ENCODE measurements at places on chromosomes 5 and 9.

- DNase-seq = no peak
Measured at GRCh38 chr5:7793895-7794294, 57.0 kb downstream of the CFAP90 start.

- no peak for DNase-seq
Measured at GRCh38 chr9:7245976-7246580, 488.3 kb downstream of the KDM4C start.

GRCh38 chr5:158751961-158752655, 347.6 kb downstream of the EBF1 start:
- no peak for DNase-seq

DNA sequence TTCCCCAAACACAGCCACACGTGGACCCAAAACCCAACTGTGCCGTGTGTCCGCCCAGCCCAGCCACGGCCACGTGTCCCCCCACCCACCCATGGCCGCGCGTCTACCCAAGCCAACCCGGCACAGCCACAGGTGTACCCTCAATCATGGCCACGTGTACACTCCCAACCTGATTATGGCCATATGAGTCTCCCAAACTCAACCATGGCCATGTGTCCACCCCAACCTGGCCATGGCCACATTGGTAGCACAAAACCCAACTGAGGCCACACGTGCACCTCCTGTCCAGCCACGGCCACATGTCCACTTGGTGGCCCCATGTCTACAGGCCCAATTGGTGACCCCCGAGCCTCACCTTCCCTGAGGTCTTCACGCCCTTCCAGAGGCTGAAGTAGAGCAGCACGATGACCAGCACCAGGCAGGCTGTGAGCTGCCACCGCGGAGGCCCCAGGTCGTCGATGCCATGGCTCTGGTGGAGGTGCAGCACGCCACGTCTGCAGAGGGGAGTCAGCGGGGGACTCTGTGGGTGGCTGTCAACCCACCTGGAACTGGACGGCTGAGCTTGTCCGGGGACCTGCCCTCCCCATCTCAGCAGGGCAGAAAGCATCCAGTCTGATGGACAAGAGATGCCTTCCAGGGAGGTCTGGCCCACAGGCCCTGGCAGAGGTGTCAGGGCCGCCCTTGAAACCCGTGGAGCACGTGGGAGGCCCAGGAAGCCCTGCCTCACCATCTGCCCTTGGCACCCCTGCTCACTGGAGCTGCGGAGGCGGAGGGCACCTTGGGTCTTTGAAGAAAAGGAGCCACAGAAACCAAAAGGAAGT, 23.5 kb downstream of the SLC6A3 start:
- no peak for DNase-seq

- no peak for DNase-seq
Measured at GRCh38 chr9:20771729-20772128, 87.7 kb downstream of the FOCAD start.

DNA sequence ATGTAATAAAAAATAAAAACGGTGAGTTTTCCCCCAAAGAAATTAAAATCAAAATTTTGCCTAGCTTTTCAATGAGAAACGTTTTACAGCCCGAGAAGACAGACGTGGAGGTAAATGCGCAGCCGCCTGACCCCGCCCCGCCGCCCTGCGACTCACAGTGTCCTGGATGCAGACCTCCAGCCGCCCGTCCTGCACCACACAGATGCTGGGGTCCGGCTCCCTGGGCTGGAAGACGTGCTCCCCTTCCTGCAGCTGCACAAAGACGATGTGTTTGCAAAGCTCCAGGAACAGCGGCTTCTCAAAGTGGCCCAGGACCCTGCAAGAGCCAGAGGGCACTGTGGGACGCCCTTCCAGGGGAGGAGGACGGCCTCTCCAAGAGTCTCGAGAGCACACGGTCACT, 7.7 kb downstream of the PNPLA7 start:
- DNase-seq = no peak

DNA sequence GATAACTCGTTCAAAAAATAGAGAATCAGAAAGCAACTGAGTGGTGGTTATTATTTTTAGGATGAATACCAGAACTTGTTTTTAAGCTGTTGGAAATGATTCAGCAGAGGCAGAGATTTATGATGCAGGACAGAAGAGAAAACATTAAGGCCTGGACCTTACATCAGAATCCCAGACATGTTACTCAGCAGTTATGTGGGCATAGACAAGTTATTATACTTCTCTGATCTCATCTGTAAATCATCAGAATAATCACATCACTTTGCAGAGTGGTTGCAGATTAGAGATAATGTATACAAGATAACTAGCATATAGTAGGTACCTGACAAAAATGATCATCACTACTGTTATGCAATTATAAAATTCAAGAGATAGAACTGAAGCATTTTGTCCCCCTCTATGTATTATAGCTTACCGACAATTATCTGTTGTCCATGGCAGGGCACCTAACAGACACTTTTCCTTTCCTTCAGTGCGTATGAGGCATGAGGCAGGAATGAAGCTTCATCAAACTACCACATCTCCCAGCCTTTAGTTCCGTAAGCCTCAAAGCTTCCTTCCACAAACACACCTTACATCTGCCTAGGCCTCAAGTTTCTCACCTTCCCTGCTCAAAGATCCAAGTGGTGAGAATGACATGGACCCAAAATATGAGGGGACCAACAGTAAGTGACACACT, 165.9 kb downstream of the DENND1A start:
- DNase-seq = no peak

DNA sequence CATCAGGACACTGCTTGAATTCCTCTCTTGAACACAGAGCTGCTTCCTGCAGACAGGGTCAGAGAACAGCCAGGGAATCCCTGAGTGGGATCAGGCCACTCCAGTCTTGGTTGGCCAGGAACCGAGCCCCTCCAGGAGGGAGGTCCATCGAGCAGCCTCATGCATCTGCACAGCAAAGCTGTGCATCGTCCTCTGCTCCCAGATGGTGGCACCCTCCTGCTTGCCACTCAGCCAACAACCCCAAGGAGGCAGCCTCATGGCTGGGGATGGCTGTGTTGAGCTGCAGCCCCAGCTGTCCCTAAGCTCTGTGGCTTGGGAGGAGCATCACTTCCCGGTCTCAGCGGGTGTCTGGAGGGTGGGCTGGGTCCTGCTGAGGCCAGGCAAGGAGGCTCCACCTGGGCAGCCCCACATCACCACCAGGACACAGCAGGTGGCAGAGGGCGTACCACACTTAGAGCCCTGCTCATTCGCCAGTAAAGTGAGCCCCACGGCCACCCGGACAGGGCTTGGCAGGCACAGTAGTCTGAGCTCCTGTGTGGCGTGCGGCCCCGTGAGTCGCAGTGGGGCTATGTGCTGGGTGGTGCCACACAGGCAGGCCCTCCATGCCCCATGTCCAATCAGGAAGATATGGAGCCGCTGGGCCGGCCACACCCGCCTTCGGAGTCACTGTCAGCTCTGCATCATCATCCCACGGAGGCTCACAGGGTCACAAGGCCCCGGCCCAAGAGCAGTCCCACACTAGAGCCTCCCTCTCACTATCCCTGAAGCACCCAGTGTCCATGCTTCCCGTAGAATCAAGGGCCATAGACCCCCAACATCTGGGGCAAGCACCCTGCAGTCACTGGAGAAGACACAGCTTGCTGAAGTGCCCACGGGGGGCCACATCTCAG, 11.9 kb downstream of the LPCAT1 start:
- no peak for DNase-seq

DNA sequence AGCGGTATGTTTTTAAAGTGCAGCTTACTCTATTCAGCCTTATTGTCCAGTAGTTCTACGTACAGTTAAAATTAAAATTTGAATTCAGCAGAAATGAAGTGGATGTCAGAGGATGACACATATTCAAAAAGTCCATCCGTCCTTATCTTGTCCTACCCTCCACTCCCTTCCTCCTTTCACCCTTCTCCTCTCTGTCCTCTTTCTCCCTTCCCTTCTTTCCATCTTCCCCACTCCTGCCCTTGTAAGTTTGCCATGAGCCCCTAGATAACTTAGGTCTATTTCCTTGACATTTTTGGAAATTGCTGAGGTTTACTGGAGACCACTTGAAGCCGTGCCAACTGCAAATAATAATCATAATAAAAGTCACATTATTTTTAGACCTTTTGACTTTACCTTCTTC, 67.6 kb downstream of the TRIO start:
- no peak for DNase-seq

- no peak for DNase-seq
Measured at GRCh38 chr9:92265154-92265553, 28.3 kb downstream of the IARS1 start.

DNA sequence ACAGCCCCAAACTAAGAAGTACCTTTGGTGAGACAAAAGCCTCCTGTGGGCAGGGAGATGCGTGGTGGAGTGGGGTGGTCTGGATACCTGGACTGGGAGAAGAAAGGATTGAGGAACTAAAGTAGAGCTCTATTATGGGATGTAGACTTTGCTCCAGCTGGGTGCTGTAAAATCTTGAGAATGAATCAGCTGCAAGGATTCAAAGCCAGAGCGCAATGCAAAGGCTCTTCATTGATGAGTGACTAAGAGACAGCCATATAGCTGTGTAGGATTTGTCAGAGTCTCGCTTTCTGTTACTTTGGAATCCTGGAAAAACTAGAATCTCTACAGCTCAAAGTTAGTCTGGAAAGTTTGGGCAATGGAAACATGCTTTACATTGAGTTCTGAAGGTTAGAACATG, 159.9 kb downstream of the TAF11L14 start:
- DNase-seq = no peak

DNA sequence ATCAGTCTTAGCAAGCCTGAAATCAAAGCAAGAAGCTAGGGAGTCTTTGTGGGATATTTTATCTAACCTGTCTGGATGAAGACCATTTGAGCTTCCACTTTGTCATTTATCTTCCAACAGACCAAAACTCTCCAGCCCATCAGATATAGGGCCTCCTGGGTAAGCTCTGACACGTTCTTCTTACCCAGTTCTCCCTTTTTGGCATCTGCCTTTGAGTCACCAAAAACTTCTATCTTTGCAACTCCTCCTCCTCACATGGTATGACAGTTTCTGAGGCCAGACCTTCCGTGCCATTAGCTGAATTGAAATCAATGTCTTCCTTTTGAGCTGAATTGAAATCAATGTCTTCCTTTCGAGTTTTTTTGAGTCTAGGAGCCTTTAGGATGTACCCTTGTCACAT, 156.6 kb upstream of the SPRY4 start:
- DNase-seq = no peak

DNA sequence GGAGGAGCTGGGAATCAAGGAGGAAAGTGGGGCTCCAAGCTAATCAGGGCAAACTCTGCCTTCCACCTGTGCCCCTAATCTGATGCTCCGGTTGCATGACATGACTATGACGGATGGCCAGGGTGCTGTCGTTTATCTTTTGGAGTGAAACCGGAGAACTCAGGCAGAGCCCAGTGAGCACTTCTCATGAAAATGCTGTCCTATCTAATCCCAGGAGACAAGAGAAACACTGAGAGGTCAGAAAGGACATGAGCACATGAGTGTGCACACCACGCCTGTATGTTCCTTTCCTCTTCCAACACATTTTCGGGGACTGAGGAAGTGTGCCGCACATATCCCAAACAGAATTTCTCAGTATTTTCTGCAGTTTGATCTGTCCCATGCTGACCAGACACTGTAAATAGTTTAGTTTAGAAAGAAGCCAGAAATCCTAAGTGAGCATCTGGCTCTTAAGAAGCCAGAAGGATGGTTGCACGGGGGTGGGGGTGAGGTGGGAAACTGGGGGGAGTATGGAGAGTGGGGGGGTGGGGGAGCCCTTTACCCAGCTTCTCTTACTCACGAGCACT, 217.1 kb downstream of the TSSK1B start:
- no peak for DNase-seq

- DNase-seq = no peak
Measured at GRCh38 chr5:80067531-80068245, 32.5 kb downstream of the THBS4 start.

- DNase-seq = no peak
Measured at GRCh38 chr9:97911528-97911927, 10.8 kb downstream of the TRMO start.

- DNase-seq = no peak
Measured at GRCh38 chr5:117486261-117486660, 911.6 kb upstream of the SEMA6A start.

- DNase-seq = no peak
Measured at GRCh38 chr5:12360218-12360617, 456.0 kb upstream of the CTNND2 start.

DNA sequence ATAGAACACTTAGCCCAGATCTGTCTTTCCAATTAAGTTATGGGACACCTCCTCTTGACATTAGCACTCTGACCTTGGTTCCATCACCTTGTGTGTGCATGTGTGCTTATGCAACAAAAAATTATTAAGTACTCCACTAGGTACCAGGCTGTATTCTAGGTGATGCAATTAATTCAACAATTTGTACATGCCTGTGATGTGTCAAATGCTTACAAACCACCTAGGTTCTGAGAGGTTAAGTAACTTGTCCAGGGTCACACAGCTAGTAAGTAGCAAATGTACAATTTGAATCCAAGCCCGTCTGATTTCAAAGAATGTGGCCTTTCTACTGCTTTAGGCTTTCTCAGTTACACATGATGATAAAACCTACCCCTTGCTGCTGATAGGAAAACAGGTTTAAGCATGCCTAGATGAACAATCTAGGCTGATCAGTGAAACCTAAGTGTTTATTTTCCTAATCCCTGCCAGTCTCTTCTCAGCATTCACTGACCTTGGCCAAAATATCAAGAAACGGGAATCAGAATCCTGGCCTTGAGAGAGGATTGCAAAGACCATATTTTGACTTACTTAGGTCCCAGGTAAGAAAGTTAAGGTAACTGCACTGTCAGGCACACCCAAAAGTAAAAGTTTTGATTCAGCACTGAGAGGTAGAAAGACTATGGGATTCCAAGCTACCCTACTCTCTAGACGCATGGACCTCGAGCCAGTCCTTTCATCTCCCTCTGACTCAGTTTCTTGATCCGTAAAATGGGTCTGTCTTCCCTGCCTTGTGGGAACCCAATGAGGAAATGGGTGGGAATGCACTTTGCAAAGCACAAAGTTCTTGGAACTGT, 1.0 kb downstream of the TBC1D2 start:
- no peak for DNase-seq

DNA sequence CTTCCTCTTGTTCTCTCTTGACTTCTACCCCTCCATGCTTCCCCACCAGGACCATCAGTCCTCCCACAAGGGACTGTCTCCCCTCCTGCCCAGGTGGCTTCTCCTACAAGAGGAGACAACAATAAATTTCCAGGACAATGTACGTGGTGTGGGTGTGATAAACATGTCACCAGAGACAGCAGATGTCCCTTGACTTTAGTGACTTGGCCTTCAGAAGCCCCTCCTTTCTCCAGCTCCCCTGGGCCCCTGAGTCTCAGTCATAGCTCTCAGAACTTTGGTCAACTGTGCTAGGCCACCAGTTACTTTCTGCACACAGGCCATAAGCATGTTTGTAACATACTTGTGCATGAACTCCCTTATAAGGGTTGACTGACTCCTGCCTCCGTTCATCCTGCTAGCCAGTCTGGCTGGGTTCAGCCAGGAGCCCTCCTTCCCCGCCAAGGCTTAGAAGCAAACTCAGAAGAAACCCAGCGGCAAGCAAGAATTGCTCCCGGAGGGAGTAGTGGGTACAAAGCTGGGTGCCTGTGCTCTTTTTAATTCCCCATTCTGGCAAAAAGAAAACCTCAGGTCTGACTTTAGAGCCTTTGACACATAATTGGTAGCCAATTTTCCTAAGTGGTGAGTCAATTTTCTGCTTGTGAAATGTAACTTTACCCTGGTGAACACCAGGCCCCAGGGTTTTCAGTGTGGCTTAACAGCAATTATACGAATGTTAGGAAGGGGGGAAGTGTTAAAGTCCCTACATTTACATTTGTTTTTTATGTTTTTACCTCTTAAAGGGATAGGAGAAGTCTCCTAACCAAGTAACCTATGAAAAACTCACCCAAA, 49.2 kb downstream of the EBF1 start:
- no peak for DNase-seq

All from activated CD4-positive, alpha-beta T cell treated with anti-CD3 and anti-CD28 coated beads for 24 hours (primary cell).